ENCODE measurements at places on chromosomes 5 and 9.
A peak's percentile ranks its signal among the peaks of the same experiment; 100 is the strongest.

- peak; percentile 34 for DNase-seq
Observed at GRCh38 chr9:136762915-136763648, 1.2 kb downstream of the LCN15 start.

DNA sequence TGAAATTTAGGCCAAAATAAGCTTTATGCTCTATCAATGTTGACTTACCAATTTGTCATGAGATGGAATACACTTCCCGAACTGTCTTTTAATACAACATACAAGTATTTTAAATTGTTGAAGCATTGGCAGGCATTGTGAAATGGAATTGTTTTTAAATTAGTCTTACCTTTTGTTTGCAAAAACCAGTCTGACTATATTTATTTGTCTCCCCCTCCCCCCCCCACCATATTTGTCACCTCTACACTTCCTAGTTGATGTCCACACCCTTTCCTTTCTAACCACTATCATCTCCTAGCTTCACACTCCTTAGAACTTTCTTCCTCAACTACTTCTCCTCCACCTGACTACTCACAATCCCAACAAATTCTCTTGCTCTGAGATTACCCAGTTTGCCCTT, 40.9 kb downstream of the FAF2 start:
- DNase-seq = no peak

GRCh38 chr5:170145462-170145861, 39.8 kb downstream of the FOXI1 start:
- no peak for DNase-seq

DNA sequence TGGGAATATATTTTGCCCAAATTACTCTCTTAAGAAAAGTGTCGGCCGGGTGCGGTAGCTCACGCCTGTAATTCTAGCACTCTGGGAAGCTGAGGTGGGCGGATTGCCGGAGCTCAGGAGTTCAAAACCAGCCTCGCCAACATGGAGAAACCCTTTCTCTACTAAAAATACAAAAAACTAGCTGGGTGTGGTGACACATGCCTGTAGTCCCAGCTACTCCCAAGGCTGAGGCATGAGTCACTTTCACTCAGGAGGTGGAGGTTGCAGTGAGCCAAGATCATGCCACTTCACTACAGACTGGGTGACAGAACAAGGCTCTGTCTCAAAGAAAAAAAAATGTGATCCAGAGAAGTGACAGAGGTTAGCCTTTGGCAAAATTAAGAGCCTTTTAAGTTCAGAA, 26.4 kb upstream of the TMEM171 start:
- DNase-seq = no peak

- DNase-seq = no peak
Observed at GRCh38 chr5:82332886-82333615, 54.9 kb upstream of the RPS23 start.

GRCh38 chr5:173202266-173202875, 32.6 kb downstream of the NKX2-5 start:
- DNase-seq = no peak

GRCh38 chr9:124764774-124765438, 6.2 kb downstream of the NR6A1 start:
- no peak for DNase-seq

DNA sequence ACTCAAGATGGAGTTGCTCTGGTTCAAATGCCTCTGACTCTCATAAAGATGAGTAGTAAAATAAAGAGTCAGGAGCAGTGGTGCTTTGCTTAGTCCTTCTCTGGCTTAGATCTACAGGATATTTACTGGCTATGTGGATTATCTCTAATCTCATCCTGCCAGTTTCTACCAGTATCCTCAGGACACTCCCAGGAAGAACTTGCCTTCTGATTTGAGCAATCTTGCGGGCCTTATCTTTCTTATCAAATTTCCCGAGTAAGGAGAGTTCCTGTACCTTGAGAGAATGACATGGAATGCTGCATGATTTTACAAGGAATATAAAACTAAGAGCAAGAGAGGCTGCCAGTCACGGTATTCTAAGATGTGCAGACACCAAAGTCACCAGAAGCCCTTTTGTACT, 364.0 kb downstream of the ARHGEF28 start:
- no peak for DNase-seq

- DNase-seq = no peak
Observed at GRCh38 chr9:114680259-114681001, 1.6 kb downstream of the TEX48 start.

DNA sequence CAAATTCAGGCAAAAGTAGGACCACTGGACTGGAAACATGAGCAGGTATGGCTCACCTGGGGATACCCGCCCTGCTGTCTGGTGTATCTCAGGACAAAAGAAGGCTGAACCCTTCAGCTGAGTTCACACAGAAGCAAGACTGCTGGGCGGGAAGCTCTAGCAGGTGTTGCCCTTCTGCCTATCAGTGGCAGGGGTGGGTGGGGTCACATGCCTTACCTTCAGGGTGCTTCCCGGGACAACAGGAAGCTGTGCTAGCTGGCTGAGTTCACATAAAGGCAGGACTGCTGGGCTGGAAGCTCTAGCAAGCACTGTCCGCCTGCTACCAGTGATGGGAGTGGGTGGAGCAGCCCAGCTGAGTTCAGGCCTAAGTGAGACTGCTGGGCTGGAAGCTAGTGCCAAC, 498.8 kb upstream of the ZNF608 start:
- no peak for DNase-seq

- no peak for DNase-seq
Observed at GRCh38 chr5:151108566-151108965, 27.7 kb upstream of the TNIP1 start.

- no peak for DNase-seq
Observed at GRCh38 chr5:169439362-169439761, 138.4 kb upstream of the SLIT3 start.

DNA sequence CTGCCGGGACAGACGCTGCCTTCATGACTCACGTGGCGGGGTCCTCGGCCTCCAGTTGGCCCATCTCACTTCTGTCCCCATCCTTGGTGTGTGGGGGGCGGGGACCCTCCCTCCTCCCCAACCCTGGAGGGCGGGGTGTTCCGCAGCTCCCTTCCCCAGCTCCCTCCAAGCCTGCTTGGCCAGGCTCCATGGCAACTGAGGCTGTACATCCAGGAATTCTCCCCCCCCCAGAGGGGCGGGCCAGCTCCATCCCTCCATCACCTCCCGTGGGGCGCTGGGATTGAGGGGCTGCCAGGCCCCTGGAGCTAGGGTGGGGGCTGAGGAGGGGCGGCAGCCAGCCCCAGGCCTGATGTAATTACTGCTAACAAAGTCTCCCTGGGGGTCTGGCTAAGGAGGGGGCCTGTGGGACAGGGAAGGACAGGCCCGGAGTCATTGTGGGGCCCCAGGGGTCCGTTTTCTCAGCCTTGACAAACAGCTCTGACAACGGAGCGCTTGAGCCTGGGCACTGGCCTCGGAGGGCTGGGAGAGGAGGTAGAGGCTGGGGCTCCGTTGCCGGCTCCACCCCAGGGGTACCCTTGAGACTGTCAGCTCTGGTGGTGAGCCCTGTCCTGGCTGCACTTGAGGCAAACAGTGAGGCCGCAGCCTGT, 8.0 kb downstream of the DIPK1B start:
- no peak for DNase-seq

GRCh38 chr5:79436821-79437220, 77.1 kb downstream of the HOMER1 start:
- no peak for DNase-seq

DNA sequence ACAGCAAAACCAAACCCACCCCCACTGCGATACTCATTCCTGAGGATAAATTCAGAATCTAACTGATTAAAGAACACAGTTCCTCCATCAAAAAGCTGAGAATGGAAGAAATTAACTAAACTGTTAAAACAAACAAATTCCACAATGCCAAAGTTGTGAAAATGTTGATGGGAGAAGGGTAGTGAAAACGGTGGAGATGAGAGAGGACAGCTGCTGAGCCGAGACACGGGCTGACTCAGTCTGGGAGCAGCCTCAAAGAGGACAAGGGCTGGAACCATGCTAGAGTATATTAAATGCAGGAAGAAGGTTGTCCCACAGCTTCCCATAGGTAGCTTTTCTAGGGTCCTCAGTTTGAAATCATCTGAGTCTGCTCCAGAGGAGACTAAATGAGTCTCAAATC, 14.3 kb downstream of the ADAMTS12 start:
- no peak for DNase-seq

GRCh38 chr5:172054611-172055153, 48.2 kb upstream of the FBXW11 start:
- no peak for DNase-seq

DNA sequence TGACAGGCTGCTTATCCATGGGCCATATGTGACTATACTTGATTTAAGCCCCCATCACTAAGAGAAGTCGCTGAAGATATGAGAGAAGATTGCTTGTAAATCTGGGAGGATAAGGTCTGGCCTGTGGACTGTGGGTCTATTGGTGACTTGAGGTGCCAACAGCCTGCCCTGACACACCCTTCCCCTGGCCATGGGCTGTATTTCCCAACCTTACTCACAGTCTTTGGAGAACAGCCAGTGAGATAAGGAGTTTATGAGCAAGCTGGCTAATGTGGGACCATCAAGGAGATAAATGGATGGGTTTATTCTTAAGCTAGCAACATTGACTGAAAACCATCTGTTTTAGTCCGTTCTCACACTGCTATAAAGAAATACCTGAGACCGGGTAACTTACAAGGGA, 231.3 kb downstream of the ZSWIM6 start:
- no peak for DNase-seq

- DNase-seq = no peak
Observed at GRCh38 chr5:168270476-168270875, 21.0 kb upstream of the WWC1 start.

GRCh38 chr5:50853151-50853550, 186.7 kb downstream of the PARP8 start:
- no peak for DNase-seq

- DNase-seq = no peak
Observed at GRCh38 chr5:124124711-124125229, 612.8 kb downstream of the CSNK1G3 start.

GRCh38 chr5:143791848-143792731, 19.9 kb upstream of the HMHB1 start:
- no peak for DNase-seq

GRCh38 chr5:116553366-116553765, 21.3 kb downstream of the SEMA6A start:
- DNase-seq = no peak

- no peak for DNase-seq
Observed at GRCh38 chr5:38446029-38446522, 110.4 kb downstream of the LIFR start.

DNA sequence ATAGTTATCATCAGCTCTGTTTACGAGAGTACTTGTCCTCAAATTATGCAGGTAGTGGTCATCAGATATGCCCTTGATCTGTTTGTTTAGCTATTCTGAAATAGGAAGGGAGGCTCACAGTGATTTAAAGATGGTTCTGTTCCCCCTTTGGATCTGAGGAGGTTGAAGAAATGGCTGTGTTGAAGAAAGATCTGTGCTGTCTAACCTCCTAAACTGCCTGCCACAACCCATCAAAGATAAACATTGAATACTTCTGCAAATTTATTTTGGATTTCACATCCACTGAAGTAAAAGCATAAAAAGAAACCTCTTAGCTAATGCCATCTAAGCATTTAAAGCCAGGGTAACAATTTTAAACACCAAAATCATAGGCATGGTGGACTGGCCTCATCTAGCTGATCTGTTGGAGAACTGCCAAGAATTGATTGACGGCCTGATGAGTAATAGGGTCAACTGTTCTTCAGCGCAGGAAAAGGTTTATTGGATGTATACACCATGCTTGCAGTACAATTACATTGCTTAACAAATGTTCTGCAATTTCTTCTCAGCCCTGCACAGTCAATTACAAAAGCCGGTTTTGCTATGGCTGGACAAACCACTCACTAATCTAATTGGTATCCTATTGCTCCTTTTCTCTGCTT, 97.6 kb downstream of the SEMA6A start:
- no peak for DNase-seq

DNA sequence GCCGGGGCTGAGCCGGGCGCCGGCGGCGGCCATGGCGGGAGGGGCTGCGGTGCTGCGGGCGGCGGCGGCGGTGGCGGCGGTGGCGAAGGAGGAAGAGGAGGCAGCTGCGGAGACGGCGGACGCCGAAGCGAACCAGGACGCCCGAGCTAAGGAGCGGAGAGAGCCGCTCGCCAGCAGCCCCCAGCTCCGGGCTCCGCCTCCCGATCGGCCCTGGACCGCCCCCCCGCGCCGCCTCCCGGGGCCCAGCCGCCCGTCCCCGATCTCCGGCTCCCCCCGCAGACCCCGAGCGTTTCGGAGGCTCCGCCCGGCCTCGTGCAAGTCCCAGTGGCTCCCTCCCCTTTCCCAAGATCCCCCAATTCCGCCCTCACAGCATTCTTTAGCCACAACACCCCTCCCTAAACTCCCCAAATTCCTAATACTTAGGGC, at the start of gene ASTN2:
ASTN2 (minus strand) TSS at position 152 of the 426 bp plus-strand sequence; CDS start at position 33, 119 bp downstream.
- no peak for DNase-seq

GRCh38 chr9:112032743-112033142, 136.1 kb downstream of the UGCG start:
- DNase-seq = no peak

- no peak for DNase-seq
Observed at GRCh38 chr9:113536483-113537228, 73.1 kb downstream of the RGS3 start.

GRCh38 chr9:137461316-137461662, 2.2 kb upstream of the NSMF start:
- DNase-seq = no peak

DNA sequence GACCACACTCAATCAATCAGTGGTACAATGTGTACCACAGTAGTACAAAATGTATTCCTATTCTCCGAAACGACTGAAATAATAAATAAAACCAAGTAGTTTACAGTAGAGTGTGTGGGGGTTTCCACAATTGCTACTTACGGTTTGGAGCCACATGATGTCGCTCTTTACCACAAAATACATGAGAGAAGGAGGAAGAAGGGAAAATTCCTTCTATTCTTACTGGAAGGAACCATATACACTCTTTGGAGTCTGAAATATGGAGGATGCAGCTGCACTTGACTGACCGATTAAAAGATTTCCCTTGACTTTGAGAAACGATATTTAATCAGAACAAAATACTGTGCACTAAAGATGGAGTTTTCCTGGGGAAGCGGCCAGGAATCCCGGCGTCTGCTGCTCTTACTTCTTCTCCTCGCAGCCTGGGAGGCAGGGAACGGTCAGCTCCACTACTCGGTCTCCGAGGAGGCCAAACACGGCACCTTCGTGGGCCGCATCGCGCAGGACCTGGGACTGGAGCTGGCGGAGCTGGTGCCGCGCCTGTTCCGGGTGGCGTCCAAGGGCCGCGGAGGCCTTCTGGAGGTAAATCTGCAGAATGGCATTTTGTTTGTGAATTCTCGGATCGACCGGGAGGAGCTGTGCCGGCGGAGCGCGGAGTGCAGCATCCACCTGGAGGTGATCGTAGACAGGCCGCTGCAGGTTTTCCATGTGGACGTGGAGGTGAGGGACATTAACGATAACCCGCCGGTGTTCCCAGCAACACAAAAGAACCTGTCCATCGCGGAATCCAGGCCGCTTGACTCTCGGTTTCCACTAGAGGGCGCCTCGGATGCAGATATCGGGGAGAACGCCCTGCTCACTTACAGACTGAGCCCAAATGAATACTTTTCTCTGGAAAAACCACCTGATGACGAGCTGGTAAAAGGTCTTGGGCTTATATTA, at the start of gene PCDHA4:
PCDHA4 (plus strand) TSS at position 235 of the 942 bp plus-strand sequence.
- DNase-seq = peak; percentile 75

- DNase-seq = no peak
Observed at GRCh38 chr9:97601228-97601898, 31.8 kb downstream of the TSTD2 start.

- no peak for DNase-seq
Observed at GRCh38 chr5:102579379-102579778, 80.6 kb upstream of the SLCO6A1 start.

All from SHP77 (cell line).